NCI-H2171 treated with DMSO at 0.1 percent for 48 hours (cell line): ENCODE measurements at places on chromosomes 6 and 20.
A peak's percentile ranks its signal among the peaks of the same experiment; 100 is the strongest.

DNA sequence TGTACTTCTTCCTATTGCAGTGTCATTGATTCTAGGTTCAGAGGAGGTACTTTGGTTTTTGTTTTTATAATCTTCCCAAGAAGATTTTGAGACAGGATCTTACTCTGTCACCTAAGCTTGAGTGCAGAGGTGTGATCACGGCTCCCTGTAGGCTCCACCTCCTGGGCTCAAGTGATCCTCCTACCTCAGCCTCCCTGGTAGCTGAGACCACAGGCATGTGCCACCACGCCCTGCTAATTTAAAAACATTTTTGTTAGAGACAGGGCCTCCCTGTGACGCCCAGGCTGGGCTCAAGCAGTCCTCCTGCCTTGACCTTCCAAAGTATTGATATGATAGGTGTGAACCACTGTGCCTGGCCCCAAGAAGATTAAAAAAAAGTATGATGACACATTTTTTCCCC, 3.4 kb upstream of the SLC17A5 start:
- DNase-seq = no peak

DNA sequence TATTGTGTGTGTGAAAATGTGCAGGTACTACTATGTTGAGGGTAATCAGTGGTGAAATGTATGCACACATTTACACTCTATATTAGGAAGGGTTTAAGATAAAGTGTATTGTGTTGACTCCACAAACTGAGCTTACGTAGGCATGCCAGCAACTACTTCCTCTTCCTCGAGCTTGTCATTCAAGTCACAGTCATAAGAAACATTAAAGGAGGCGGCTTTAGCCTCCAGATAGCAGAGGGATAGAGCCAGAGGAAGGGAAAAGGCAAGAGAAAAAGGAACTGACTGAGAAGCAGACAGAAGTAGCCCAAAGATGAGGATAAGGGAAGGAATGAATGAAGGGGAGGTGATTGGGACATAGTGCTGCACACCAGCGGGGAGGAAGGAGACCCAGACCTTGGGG, 55.2 kb downstream of the SMLR1 start:
- DNase-seq = no peak

DNA sequence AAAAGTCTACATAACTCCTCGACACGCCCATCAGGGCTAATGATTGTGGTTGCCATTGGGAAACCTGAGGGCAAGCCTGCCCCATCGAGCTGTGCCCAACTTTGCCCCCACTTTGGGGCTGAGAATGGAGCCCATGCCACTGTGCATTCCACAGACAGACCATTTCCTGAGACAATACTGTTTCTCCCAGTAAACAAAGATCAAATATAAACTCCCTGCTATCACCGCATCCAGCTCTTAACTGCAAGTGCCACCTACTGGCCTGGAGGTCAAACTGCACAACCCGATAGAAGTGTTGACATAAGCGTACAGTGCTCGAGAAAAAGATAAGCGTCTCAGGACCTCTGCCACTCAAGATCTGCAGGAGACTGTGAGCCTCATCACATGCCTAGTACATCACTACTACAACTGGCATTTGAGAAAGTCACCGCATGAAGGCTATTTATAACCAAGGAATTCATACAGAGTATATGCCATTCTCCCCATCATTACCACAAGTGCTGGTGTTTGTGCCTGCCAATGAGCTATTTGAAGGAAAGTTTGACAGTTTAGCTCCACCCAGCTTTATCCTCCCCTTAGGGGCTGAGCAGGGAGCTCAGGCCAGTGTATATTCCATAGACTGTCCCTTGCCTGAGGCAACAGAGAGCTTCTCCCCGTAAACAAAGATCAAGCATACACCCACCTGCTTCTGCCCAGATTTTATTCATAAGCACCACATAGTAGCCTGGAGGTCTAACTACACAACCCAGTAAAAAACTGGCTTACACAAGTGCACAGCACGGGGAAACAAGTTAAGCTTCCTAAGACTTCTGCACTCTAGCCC, 4.5 kb upstream of the DEFB126 start:
- DNase-seq = peak; percentile 79

- DNase-seq = no peak
Measured at GRCh38 chr6:36599791-36600209, 5.6 kb downstream of the SRSF3 start.

DNA sequence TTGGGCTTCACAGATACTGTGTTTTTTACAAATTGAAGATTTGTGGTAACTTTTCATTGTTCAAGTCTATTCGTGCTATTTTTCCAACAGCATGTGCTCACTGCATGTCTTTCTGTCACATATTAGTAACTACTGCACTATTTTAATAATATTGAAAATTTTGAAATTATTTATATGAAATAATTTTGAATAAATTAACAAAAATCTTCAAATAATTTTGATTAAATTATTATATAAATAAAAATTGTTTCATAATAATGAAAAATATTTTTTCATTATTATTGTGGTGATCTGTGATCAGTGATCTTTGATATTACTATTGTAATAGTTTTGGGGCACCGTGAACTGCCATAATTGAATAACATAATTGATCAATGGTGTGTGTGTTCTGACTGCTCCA, 204.1 kb downstream of the OGFRL1 start:
- DNase-seq = no peak

GRCh38 chr6:11975353-11975977, 36.6 kb upstream of the HIVEP1 start:
- no peak for DNase-seq

- no peak for DNase-seq
Measured at GRCh38 chr6:15907914-15908518, 220.9 kb upstream of the MYLIP start.

- DNase-seq = no peak
Measured at GRCh38 chr20:14000917-14001316, 5.6 kb downstream of the MACROD2 start.

DNA sequence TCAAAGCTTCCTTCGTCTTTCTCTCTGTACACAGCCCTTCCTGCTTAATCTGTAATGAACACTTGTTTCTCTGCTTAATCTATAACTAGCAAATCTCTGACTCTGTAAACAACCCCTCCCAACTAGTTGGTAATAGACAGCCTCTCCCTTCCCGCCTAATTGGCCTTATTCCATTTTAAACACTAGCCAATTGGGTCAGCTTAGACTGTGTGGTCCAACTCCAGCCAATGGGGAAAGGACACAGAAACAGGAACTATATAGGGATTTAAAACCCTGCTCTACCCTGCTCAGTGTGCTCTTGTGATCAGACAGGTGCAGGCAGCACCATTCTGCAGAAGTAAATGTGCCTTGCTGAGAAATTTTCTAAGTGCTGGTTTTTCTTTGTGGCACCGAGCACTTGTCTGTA, 18.5 kb downstream of the CHD6 start:
- DNase-seq = no peak

- DNase-seq = no peak
Measured at GRCh38 chr6:13517116-13517515, 29.7 kb upstream of the GFOD1 start.

- no peak for DNase-seq
Measured at GRCh38 chr20:51322164-51322707, 220.3 kb downstream of the NFATC2 start.

DNA sequence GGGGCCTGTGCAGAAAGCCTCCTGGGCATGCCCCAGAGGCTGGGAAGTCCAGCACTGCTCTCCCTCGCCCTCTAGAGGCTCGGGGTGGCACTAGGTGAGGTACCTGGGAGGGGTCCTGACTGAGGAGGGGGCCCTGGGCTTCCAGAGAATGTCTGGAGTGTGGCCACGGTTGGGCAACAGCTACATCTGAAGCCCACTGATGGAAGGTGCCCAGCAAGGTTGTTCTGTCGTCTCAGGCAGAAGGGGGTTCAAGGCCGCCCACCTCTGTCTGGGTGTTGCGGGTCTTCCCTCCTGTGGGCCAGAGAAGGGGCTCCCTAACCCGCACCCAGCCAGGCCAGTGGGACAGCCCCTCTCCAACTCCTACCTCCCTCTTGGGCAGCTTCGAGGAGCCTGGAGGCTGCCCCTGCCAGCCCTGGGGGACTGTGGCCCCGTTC, 11.4 kb upstream of the VEGFA start:
- no peak for DNase-seq

GRCh38 chr6:42279144-42279781, 61.6 kb upstream of the MRPS10 start:
- DNase-seq = no peak

DNA sequence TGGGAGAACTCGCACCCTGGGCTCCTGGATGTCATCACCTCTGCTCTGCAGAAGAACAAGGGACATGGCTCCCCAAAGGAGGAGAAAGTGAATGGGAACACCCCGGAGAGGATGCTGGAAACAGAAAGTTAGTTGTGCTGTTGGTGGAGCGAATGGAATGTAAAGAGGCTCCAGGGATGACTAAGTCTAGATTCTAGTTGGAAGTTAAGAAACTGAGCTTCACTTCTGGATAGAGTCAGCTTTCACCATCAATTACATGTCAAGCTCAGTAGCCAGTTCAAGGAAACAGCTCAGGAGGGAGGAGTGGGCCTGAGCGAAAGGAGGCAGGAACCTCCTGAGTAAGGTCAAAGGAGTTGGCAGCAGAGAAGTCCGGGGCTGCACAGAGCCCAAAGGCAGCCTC, 132.1 kb upstream of the ARID1B start:
- no peak for DNase-seq

- DNase-seq = peak; percentile 90
Measured at GRCh38 chr20:37192137-37192854, 12.9 kb upstream of the MROH8 start.

GRCh38 chr6:95596021-95596420, 18.7 kb downstream of the MANEA start:
- no peak for DNase-seq

- peak; percentile 13 for DNase-seq
Measured at GRCh38 chr6:13538084-13538483, 36.3 kb upstream of the SIRT5 start.

GRCh38 chr6:43296780-43297497, 1.1 kb upstream of the SLC22A7 start:
- DNase-seq = no peak

DNA sequence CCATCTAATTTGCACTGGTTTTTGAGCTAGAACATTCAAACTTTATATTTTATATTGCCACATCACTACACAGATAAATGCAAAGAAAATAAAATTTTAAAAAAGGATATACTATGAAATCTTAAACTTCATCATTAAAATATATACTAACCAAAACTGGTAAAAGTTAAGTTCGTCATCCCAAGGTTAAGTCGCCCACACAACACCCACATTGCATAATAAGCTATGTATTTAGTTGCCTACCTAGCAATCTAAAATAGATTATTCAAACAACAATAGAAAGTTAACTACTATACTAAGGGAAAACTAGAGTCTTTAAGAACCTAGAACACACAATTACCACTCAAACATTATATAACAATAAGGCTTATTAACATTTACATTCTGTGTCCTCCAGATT, 24.5 kb downstream of the PDE10A start:
- no peak for DNase-seq

DNA sequence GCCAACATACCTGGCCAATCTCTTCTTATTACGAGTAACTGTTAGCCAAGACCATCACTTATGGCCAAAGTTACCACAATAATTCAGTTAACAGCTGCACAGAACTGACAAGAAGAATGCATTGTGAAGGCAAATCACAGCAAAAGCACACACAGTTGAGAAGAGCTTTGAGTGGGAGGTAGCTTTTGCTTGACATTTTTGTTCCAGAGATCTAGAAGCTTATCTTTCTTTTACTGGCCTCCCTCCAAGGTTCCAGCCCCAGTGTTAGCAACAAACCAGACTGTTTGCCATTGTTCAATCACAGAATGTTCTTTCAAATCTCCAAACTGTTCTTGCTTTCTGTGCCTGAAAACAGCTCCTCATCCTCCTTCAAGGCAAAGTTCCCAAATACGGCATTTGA, 35.9 kb upstream of the IRAK1BP1 start:
- DNase-seq = no peak

DNA sequence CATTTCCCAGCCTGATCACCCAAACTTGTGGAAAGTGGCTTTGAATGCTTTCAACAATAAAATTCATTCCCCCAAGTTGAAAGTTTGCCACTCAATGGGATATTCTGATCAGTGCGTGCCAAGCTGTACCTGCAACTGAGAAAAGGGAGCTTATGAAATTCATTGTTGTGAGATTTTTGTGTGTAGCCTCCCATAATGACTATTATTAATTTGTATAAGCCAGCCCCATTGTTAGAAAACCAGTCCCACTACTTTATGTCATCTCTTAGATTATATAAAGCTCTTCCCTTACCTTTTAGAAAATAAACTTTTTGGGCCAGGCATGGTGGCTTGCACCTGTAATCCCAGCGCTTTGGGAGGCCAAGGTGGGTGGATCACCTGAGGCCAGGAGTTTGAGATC, 15.9 kb downstream of the IL20RA start:
- no peak for DNase-seq

- DNase-seq = peak; percentile 74
Measured at GRCh38 chr6:149431905-149432775, 32.1 kb downstream of the SUMO4 start.

GRCh38 chr6:9503111-9503761, 911.6 kb downstream of the TFAP2A start:
- no peak for DNase-seq

DNA sequence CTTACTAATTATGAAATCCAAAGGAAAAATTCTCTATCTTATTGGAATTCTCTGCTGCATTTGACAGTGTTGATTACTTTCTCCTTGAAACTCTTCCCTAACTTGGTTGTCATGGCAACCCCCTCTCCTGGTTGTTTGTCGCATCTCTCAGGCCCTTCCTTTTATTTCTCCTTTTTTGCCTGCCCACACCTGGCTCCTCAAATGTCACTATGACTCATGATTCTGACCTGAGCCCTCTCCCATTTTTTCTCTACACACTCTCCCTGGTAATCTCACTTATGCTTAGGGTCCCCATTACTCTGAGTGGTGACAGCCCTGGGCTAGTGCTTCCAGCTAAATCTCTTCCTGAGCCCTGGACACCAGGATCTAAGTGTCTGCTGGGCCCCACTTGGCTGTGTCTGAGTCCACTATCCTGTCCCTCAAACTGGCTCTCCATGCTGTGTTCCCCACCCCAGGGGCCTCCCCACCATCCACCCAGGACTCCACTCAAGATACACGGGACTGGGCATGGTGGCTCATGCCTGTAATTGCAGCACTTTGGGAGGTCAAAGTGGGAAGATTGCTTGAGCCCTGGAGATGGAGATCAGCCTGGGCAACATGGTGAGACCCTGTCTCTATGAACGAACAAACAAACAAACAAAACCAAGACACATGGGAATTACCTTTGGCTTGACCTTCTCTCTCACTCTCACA, 16.5 kb upstream of the NNAT start:
- DNase-seq = peak; percentile 36

- no peak for DNase-seq
Measured at GRCh38 chr6:169575365-169575764, 126.5 kb downstream of the WDR27 start.

DNA sequence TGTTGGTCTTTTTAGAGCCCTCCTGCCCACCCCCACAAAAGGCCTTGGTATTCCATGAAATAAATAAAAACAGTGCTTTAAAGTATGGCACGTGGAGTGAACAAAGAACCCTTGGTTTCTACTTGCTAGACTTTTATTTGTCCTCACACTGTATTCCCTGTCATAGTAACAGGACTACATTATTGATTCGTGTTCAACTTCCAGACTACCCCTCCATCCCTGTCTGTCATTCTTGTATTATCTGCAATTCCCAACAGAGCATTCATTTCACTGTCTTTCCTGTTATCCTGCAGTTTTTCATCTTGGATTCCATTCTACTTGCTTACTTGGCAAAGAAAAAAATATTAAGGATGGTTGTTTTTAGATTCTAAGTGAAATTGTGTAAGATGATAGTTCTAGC, 307.4 kb upstream of the CNR1 start:
- no peak for DNase-seq
